ENCODE measurements at places on chromosomes 16 and 17.

GRCh38 chr17:13734880-13735279 lies 133.2 kb upstream of the HS3ST3A1 start:
- DNase-seq: no peak

DNA sequence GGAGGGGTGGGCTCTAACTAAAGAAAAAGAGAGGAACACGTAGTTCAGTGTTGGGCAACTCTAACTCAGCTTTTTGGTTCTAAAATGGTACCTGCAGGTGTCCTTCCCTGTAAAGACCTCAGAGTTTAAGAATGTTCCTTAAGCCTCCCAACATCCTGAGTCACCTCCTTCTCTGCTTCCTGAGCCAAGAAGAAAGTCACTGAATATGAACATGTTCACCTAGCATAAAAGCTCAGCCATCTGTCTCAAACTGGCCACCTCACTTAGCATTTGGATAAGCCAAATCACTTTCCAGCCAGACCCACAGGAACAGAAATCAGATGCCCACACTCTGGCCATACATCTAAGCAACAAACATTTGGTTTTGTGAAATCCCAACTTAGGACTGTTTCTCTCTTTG lies 3.7 kb downstream of the TMEM98 start:
- DNase-seq: no peak

DNA sequence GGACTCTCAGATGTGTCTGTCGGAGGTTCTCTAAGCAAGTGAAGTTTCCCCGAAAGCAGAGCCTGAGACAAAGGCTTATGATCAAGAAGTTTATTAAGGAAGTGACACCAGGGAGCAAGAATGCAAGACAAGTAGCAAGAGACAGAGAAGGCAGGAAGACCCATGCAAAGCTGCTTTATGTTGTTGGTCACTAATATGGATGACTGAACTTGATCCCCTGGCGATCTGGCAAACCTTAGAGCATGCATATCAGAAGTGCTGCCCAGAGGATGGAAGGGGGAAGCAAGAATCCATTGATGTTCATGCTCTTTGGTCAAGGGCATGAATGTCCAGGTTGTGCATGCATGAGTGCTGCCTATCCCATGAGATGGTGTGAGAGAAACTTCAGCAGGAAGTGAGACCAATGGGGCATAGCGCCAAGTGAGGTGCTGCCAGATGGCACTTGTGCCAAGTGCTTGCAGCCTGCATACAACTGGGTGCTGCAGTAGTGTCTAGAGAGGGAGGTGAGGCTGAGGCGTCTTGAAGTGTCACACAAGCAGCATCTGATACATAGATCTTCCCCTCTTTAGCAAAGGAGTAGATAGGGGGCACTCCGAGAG lies 176.5 kb downstream of the SALL1 start:
- no peak for DNase-seq

DNA sequence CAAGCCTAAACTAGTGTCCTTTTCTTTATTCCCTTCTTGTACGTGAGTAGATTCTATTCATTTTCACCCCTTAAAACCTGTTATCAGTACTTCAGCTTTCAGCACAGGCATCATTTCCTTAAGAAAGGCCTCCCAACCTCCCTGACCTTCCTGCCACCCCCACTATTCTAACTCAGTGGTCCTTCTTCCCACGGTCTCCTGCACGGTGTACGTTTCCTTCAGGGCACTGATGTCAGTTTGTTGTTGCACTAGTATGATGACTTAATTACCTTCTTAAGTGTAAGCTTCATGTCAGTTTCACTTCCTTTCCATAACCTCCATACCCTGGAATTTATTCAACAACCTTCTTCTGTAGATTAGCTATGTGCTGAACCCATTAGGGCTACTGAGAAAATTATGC lies 484.2 kb downstream of the HS3ST4 start:
- DNase-seq: no peak

DNA sequence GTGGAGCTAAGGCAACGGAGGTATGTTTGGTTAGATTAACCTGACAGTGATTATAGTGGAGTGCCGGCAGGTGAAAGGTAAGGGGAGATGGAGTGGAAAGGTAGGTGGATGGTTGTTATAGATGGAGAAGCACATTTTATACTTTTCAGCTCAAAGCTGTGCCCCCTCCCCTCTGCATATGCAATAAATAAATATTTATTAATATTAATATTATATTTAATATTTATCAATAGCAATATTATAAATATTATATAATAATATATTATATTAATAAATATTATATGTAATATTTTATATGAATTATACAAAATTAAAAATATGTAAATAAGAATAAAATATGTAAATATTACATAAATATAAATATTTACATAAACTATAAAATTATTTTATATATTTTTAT lies 70.0 kb downstream of the WSCD1 start:
- no peak for DNase-seq

- DNase-seq: no peak
Observed at GRCh38 chr16:51383909-51384308, 232.8 kb upstream of the SALL1 start.

GRCh38 chr17:63537991-63538692 lies 12.1 kb upstream of the DCAF7 start:
- peak; percentile 13 for DNase-seq

DNA sequence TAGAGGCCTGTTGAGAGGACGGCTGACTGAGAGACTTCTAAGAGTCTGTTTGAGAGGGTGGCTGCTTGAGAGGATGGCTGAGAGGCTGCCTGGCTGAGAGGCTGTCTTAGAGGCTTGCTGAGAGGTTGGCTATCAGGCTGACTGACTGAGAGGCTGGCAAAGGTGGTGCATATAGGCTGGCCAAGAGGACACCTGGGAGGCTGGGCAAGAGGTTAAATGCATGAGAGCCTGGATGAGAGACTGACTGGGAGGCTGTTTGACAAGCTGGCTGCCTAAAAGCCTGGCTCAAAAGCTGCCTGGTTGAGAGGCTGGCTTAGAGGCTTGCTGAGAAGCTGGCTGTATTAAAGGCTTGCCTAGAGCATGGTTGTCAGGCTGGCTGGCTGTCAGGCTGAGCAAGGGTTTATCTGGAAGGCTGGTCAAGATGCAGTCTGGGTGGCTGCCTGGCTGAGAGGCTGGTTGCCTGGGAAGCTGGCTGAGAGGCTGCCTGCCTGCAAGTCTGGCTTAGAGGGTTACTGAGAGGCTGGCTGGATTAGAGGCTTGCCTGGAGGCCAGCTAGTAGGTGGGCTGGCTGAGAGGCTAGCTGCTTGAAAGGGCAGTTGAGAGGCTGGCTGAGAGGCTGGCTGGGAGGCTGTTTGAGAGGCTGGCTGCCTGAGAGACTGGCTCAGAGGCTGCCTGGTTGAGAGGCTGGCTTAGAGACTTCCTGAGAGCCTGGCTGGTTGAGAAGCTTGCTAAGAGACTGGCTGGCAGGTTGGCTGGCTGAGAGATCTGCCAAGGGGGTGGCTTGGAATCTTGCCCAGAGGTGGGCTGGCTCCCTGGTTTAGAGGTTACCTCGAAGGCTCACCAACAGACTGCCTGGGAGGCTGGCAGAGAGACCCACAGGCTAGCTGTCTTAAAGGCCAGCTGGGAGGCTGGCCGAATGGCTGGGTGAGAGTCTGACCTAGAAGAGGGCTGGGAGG lies 38.3 kb upstream of the ACSM2B start:
- no peak for DNase-seq

DNA sequence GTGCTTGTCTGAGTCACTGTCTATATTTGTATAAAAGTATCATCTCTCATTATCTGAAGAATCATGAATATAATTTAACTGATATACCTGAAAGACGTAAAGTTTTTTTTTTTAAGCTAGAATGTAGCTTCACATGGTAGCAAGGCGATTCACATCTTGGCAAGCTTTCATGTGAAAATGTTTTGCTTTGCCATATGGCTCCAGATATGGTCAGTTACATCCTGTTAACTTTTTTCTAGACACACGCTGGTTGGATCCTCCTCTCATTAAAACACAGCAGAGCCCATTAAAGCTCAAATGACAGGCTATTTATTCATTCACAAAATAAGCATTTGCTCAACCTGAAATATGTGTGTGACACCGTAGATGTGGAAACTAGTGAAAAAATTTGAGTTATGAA lies 412.8 kb downstream of the KIF2B start:
- no peak for DNase-seq

GRCh38 chr17:78272914-78273258 lies 41.5 kb downstream of the TMEM235 start:
- no peak for DNase-seq

- no peak for DNase-seq
Observed at GRCh38 chr17:32870027-32870670, 6.8 kb downstream of the MYO1D start.

- no peak for DNase-seq
Observed at GRCh38 chr16:57226701-57227621, 18.1 kb upstream of the ARL2BP start.

DNA sequence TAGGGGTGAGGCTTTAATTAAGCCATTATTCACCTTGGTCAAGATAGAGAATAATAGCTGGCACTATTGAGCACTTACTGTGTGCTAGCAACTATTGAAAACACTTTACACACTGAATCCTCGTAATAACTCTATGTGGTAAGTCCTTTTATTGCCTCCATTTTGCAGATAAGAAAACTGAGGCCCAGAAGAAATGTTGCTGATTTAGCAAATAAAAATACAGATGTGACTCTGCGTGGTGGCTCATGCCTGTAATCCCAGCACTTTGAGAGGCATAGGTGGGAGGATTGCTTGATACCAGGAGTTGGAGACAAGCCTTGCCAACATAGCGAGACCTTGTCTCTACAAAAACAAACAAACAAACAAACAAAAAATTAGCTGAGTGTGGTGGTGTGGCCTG lies 19.4 kb downstream of the OTOA start:
- no peak for DNase-seq

DNA sequence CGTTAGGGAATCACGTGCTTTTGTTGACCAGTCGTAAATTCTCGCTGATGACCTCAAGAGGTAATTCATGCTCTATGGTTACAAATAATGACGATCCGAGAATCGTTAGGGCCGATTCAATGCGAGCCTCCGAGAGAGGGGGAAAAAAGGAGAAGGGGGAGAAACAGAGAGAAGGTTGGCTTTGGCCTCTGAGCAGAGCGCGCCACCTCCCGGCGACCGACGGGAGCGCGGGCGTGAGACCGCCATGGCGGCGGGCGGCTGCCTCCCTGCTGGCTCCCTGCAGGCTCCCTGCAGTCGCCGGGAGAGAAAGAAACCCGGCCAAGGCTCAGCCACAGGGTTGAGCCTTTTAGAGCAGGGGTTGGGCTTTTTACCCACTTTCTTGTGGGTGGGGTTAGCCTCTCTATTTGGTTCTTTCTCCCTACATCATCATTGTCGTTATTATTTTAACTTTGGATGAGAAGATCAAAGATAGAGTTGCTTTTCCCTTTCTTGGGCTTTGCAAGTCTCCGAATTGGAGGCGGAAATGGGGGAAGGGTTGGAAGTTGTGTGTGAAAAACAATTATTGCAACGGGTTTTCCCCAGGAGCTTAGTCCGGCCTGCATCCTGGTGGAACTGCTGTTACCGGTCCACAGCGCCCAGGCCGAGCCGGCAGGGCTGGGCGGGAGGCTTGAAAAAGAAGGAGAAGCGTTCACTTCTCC lies 410 bp upstream of the HOXB5 start:
- peak; percentile 87 for DNase-seq

- peak; percentile 82 for DNase-seq
Observed at GRCh38 chr16:29877266-29877961, 14.4 kb upstream of the CDIPT start.

DNA sequence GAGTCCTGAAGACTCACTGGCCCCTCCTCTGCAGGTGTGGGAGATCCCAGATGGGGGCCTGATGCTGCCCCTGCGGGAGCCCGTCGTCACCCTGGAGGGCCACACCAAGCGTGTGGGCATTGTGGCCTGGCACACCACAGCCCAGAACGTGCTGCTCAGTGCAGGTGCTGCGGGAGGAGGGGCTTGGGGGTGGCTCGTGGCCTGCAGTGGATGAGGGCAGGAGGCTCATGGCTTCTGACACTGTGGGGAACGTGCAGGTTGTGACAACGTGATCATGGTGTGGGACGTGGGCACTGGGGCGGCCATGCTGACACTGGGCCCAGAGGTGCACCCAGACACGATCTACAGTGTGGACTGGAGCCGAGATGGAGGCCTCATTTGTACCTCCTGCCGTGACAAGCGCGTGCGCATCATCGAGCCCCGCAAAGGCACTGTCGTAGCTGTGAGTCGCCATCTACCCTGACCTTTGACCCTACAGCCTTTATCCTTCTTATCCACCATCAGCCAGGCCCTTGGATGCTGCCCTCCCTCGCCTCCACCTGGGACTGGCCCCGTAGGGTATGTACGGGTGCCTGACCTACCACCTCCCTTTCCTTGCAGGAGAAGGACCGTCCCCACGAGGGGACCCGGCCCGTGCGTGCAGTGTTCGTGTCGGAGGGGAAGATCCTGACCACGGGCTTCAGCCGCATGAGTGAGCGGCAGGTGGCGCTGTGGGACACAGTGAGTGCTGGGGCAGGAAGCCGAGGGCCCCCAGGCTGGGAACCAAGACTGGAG lies 3.6 kb downstream of the CORO1A start:
- peak; percentile 87 for DNase-seq

DNA sequence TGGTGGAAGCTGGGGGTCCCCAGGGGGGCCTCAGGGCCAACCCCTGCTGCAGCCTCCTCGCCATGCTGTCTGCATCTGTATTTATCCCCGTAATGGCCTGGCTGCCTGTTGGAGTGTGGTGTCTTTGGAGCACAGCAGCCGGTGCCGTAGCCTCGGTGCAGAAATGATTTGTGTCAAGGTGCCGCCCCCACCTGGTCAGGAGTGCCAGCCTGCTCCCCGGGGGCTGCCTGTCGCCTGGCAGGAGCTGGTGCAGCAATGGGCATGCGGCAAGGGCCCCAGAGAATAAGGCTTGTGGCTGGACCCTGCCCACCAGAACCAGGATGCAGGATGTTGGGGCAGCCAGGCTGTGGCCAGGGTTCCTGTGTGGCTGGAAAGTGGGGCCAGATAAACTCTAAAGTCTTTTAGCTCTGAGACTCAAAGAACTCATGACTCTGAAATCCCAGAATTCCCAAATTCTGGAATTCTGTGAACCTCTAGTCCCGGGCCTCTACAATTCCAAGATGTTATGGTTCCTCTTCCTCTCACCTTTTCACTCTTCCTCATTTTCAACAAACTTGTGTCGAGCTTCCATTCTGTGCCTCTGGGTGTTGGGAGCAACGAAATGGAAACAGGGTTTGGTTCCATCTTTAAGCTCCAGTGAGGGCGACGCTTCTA lies 5.9 kb downstream of the CPNE2 start:
- DNase-seq: no peak

- no peak for DNase-seq
Observed at GRCh38 chr17:75239778-75240393, 21.5 kb downstream of the GGA3 start.

DNA sequence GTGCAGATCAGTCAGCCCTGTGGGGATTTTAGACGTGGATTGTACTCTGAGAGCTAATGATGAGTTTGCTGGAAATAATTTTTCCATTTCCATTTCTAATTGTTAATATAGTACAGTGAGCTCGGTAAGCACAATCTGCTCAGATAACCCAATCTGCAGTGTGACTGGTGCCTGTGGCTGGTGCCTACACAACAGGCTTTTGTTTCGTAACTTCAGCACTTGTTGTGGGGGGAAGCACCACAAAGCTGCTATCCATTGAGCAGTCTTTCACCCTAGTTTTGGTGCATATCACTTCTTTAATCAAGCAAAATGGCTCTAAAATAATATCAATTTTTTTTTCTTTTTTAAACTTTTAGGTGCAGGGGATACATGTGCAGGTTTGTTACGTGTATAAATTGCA lies 534.9 kb upstream of the HSBP1 start:
- DNase-seq: no peak

- no peak for DNase-seq
Observed at GRCh38 chr16:85171759-85172454, 59.6 kb upstream of the CIBAR2 start.

Measured in activated naive CD4-positive, alpha-beta T cell treated with anti-CD3 and anti-CD28 coated beads for 36 hours (primary cell).